Forelimb muscle (tissue), 1 donor: ENCODE measurements at places on chromosomes 3 and 15.

GRCh38 chr15:93150910-93151881 is 62.2 kb upstream of the RGMA start:
- DNase-seq = no peak

GRCh38 chr15:25170781-25171110 is 216.0 kb downstream of the SNRPN start:
- no peak for DNase-seq

DNA sequence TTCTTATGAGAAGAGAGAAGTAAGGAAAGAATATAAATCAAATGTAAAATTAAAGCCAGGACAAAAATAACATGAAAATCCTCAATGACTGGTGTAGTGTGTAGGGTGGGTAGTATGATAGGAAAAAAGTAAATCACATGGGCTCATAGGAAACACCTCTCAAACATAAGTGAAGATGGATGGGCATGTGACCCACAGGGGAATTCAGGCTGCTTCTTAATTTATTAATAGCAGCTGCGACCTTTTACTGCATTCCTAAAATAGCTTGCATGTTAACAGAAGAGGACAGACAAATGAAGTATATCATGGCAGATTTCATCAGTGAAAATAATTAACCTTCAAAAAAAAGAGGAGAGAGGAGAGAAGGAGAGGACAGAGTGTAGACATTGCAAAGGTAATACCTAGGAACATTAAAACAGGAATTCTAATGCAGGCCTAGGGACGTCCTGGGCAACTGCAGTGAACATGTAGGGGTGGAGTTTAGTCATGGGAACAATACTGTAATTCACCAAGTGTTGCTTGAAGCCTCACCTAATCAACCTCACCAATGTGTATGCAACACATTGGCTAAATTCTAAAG is 132.9 kb downstream of the KCNMB2 start:
- no peak for DNase-seq

DNA sequence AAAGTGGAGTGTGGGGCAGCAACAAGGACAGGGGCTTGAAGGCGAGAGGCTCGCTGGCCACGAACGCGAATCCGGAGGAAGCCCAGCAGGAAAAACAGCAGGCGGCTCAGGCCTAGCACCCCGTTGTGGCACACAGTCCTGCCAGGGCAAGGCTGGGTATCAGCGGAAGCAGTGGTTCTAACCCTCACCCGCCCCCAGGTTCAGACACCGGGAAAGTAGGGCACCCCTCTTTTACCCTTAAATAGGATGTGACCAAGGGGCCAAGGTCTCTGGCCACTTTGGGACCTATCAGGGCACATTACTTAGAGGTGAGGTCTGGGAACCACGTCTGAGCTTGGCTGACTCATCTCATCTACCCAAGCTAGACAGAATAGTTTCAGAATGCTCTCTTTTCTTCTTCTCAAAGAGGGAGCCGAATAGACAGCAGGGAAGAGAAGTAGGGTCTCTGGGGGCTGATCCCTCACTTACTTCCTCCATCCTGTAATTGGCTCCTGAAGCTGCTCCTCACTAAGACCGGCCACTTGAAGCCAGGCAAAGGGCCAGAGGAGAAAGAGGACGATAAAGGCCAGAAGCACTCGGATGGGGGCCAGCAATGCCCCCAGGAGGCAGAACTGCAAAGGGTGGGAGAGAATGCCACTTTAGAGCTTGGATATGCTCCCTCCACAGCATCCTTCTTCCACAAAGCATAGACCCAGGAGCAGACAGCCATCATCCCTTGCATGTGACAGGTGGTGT is 1.7 kb downstream of the LPCAT4 start:
- DNase-seq = no peak

GRCh38 chr3:113428581-113428980 is 12.7 kb downstream of the CFAP44 start:
- no peak for DNase-seq

- peak; percentile 11 for DNase-seq
Measured at GRCh38 chr3:192570821-192571791, 156.2 kb downstream of the FGF12 start.

DNA sequence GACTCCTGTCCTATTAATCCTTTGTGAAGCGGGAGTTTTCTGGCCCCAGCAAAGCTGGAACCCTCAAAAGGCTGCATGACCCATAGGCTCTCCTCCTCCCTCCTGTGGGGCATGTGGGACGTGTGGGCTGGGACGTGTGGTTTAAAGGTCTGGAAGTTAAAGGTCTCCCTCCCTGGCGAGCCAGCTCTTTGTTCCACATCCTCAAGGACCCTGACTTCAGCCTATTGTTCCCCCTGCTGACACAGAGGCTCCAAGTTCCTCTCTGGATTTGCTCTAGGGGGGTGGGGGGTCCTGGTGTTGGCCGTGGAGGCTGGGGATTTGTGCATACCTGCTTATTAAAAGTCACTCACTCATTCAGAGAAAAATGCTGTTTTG is 44.2 kb downstream of the SMAD6 start:
- DNase-seq = no peak

DNA sequence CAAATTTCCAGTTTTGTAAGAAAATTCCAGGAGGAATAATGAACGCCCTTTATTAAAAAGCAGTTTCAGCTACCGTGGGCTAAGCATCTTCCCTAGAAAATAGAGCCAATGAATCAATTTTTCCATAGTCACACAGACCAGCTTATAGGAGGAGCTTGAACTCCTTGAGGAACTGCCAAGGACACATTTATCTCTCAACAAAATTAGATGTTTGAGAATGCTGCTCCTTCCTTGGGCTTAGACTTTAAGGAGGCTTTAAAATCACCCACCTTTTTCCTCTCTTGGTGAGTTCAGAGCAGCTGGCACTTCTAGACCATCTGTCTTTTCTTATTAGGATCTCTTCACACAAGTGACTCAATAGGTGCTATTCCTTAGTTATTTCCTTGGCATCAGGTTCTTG is 588.0 kb downstream of the SQOR start:
- no peak for DNase-seq

DNA sequence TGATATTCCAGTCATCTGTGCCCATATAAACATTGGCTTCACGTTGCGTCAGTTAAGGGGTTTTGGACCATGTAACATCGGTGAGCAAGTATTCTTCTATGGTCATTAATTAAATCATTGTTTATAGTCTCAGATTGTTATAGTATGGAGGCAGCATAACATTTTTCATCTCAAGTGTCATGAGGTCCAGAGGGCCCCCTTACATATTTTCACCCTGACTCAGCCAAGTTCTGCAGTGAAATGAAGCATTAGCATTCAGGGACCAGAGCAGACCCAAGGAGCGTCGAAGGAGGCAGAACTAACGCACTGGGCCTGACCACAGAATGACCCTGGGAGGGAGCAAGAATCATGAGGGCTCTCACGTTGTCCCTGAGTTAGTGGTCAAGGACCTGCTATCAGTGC is 171.5 kb downstream of the LRTM1 start:
- DNase-seq = no peak
